ENCODE measurements at places on chromosomes 6 and 20.

DNA sequence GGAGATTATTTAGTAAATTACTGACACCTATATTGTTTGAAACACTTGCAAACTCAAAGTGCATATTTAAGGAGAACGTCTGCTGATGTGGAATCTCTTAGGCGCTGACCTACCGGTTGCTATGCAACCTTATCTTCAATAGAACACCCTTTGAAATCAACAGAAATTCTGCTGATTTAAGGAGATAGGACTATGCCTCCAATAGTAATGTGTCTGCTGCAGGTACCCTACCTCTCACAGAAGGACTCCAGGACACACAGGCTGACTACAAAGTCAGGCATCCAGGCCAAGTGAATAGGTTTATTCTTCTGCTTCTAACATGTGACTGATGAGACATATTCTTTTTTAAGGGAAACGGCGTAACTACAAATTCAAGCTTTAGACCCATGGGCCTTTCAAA, 311.7 kb downstream of the CBLN4 start:
- DNase-seq, result no peak

GRCh38 chr6:150876598-150876997, 11.1 kb downstream of the MTHFD1L start:
- DNase-seq, result no peak

DNA sequence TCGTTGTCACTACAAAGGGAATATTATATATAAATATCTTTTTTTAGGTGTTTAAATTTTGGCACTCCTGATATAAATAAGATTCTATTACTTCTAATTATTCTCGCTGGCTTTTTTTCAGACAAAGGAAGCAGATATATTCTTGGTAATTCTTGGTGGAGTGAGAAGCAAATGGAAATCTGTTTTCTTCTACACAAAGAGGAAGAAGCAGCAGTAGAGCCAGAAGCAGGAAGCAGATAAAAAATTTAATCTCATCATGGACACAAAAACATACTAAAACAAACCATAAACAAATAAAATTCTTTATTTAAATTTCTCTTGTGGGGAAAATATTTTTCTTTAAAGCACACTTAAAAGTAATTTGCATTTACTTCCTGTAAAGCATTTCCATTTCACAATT, 3.7 kb upstream of the KIAA0319 start:
- no peak for DNase-seq

GRCh38 chr6:49110916-49111315, 352.1 kb downstream of the MMUT start:
- DNase-seq, result no peak

GRCh38 chr6:29925321-29925720, 17.0 kb upstream of the HLA-A start:
- DNase-seq, result no peak

DNA sequence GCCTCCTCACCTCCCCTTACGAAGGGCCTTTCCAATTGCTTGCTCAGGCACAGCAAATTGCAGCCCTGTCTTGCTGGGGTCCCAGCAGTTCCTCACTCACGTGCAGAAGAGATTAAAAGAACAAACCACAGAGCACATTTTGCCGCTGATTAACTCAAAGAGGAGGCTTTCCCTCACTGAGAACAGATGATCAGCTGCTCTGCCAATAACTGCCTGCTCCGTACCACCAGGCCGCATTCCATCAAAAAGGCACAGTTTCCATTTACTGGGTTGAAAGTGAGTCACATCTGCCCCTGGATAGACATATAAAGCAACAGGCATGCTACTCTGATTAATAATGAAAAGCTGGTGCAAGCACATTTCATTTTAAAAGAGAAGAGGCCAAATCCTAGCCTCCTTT, 446.8 kb downstream of the PTPRT start:
- no peak for DNase-seq

GRCh38 chr6:46628976-46629375, 23.6 kb downstream of the CYP39A1 start:
- no peak for DNase-seq

DNA sequence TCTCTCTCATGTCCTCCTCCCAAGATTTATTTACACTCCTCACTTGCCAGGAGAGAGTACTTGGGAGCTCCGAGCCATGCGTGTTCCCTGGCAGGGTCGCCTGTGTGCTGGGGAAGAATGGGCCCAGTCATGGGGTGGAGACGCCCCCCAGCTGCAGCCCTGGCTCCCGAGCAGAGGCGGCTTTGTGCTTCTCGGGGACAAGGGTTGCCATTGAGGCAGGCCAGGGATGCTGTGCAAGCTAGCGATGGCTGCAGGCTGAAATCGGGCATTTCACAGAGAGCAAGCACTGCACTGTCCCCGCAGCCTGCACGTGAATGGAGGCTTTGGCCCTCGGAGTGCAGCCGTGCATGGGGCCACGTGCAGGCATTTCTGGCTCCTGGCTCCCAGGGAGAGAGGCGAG, 23.8 kb downstream of the PHACTR3 start:
- no peak for DNase-seq

GRCh38 chr6:7267466-7268091, 45.4 kb downstream of the SSR1 start:
- peak; percentile 90 for DNase-seq

- no peak for DNase-seq
These were observed 40.1 kb downstream of the ZBTB2 start for GRCh38 chr6:151351146-151351700.

- no peak for DNase-seq
These were observed 546.2 kb downstream of the MEI4 start for GRCh38 chr6:78199044-78199443.

- no peak for DNase-seq
These were observed 128.7 kb downstream of the EYA4 start for GRCh38 chr6:133369773-133370272.

GRCh38 chr6:148598724-148599123, 148.1 kb upstream of the UST start:
- no peak for DNase-seq

GRCh38 chr6:3088968-3089367, 20.7 kb downstream of the RIPK1 start:
- peak; percentile 32 for DNase-seq

- peak; percentile 85 for DNase-seq
These were observed 14.5 kb downstream of the ADISSP start for GRCh38 chr20:3753098-3753497.

GRCh38 chr6:82270881-82271635, 23.5 kb upstream of the IBTK start:
- peak; percentile 65 for DNase-seq

- peak; percentile 50 for DNase-seq
These were observed 9.4 kb downstream of the TREML2 start for GRCh38 chr6:41191569-41191968.

DNA sequence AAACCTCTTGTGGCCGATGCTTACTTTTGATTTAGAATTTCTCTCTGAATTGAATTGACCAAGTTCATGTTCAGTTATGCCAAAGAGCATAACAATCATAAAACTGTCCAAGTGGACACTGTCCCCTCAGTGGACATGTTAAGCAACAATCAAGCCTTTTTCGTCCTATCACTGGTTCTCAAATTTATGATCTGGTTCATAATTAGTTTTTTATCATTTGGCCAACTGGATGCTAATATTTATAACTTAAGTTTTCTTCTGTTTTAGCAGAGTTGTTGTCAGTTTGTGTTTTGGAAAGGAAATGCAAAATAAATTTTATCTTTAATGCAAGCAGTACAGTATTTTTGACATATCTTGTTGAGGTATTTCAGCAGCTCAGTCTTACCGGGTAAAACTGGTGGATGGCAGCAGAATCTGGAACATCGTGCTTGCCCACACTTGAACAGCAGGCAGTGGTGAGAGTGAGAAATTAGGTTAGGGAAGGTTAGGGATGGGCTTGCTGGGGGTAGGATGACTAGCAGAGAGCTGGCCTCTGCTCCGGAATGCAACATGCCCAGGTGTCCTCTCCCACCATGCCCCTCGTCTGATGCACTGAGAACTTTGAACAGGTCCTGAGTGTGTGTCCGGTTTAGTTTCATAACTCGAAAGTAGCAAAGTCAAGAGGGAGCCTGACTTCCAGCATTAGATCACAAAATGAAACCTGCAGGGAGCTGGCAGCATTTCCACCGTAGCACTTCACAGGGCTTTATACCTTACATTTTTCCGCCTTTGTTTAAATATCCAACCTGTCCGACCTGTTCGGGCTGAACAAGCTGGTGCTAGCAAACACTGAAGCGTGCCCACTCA, 93.1 kb downstream of the RREB1 start:
- no peak for DNase-seq

DNA sequence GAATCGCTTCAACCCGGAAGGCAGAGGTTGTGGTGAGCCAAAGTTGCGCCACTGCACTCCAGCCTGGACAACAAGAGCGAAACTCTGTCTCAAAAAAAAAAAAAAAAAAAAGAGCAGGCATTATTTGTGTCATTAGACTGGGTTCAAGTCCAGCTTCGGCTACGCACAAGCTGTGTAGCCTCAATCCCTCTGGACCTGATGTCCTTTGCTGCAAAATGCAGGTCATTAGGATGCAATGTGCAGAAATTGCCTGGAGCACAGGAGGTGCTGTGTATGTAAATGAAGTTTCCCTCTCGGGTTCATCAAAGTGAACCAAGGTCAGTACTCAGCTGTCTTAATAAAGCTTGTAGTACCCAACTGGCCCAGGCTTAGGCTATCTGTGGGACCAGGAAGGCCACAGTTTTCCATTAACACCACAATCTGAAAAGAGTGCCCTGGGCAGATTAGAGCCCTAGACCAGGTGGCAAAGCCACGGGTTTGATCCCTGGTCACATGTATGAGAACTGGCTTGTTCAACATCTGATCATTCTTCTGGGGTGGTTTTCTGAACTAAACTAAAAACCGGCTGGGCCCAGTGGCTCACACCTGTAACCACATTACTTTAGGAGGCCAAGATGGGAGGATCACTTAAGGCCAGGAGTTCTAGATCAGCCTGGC, 155.3 kb downstream of the ZMYND8 start:
- DNase-seq, result no peak

DNA sequence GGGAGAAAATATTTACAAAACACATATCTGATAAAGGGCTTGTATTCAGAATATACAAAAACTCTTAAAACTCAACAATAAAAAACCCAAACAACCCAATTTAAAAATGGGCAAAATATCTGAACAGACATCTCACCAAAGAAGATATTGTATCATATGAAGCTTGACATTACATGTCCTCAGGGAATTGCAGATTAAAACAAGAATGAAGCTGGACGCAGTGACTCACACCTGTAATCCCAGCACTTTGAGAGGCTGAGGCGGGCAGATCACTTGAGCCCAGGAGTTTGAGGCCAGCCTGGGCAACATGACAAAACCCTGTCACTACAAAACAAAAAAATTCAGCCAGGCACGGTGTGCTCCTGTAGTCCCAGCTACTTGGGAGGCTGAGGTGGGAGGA, 135.4 kb upstream of the AKIRIN2 start:
- no peak for DNase-seq

GRCh38 chr20:60806824-60807223, 445.2 kb upstream of the CDH4 start:
- no peak for DNase-seq

- no peak for DNase-seq
These were observed 24.6 kb downstream of the HBS1L start for GRCh38 chr6:135030056-135030473.

DNA sequence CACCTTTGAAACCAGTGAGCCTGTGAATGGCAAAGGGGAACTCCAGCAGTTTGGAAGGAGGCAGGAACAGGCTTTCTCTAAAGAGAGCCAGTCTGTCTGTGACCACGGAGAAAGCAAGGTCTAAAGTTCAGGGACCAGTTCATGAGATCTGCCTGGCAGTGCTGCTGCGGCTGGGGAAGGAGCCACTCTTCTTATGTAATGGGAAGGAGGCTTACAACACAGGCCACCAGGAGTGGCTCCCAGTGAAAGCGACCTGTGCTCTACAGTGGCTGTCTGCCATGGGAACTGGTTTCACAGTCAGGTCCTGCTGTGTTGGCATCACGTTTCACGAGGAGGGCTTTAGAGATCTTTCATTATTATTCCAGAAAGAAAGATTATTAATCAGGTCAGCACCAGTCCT, 291.9 kb upstream of the PRDM1 start:
- no peak for DNase-seq

GRCh38 chr6:133888929-133889556, at the start of gene TCF21:
Gene TCF21 (plus strand): TSS chr6:133889113. CDS start chr6:133889398, 285 bp downstream.
- DNase-seq, result peak; percentile 82

- peak; percentile 67 for DNase-seq
These were observed 16.4 kb upstream of the CCDC28A start for GRCh38 chr6:138757136-138757535.

DNA sequence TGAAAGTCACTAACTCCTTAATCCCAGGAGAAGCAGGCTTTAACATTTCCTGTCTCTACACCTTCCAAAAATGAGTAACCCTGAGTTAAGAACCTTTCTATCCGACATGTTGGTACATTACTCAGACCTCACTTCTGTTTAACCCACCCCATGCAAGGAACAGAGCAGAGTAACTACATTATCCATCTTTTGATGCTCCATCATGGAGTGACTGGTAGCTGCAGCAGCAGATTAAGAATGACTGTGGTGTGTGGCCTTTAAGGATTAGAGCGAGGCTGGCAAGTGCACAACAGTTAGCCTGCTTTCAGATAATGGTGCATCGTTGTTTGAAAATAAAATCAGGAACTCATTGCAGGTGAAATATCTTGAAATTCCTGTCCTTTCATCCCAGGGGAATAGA, 2.0 kb downstream of the TRAF3IP2 start:
- no peak for DNase-seq

DNA sequence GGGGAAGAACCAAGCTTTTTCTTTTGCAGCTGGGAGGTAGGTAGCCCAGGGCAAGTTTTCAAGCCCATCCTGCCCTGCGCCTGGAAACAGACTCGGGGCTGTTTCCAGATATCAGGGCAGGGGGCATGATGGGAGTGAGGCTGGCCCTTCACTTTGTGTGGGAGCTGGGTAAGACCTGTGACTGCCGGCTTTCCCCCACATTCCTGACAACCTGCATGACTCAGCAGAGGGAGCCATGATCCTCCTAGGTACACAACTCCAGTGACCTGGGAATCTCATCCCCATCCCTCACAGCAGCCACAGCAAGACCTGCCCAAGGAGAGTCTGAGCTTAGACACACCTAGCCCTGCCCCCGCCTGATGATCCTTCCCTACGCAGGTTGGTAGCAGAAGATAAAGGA, 280.8 kb downstream of the SOX4 start:
- DNase-seq, result no peak

DNA sequence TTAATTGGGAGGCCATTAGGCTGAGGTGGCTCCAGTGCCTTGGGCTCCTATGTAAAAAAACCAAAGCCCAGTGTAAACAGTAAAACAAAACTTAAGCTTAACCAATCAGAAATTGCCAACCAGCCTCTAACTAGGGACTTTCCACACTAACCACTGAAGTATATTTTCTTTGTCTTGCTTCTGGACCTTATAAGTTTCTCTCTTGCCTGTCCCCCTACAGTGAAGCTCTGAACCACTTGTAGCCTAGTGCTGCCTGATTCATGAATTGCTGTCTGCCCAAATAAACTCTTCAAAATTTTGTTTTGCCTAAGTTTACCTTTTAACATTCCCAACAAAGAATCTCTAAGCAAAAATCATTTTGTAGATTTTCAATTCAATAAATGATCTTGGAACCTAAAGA, 28.2 kb downstream of the POPDC3 start:
- no peak for DNase-seq

GRCh38 chr6:141364694-141365093, 768.0 kb upstream of the GJE1 start:
- DNase-seq, result no peak

Data from cardiac fibroblast (primary cell).